ENCODE measurements at places on chromosomes 3 and 15.
A peak's percentile ranks its signal among the peaks of the same experiment; 100 is the strongest.

- DNase-seq = peak; percentile 89
Measured at GRCh38 chr15:42092398-42093318, 1.7 kb downstream of the PLA2G4D start.

DNA sequence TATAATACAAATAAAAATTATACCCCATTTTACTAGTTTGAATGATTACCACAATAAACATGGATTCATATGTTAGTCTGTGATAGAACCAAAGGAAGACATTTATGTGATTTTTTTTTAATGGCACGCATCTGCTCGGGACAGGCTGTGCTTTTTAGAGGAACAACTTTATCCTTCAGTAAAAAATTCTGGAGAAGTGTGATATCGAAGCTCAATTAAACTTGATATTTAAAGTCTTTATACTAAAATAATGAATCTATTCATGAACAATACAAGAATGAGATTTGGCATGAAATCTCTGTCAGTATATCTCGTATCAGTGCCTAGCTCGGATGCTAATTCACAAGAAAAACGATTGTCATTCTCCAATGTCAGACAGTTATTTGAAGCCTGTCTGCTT lies 230.8 kb upstream of the ZNF717 start:
- DNase-seq = no peak

DNA sequence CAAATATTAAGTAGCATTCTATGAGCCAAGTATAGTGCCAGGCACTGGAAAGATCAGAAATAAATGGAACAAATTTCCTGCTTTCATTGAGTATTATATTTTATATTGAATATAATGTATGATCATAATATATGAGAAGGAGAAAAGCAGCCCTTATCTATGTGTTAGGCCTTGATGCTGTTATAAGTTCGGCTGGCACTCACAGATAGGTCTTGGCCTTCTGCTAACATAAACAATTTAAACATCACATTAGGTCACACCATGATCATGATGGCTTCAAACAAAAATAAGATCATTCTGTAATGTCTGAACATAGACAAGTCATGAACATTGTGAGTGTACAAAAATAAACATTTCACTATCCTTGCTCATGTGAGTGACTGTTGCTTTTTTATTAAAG lies 584.0 kb upstream of the ZNF385D start:
- DNase-seq = no peak

DNA sequence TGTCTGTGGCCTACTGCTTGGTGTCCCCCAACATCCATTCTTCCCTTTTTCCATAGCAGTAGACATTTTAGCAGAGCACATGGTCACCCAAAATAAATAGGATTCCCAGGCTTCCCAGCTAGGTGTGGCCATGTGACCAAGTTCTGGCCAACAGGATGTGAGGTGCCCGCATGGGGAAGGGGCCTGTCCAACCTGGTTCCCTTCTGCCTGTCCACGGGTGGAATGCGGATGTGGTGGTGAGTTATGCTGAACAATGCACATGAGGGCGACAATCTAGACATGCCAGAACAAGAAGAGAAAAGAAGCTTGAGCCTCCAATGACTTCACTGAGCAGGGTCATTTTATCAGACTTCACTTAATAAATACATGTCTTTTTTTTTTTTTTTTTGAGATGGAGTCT lies 77.6 kb upstream of the DLG1 start:
- peak; percentile 99 for DNase-seq

DNA sequence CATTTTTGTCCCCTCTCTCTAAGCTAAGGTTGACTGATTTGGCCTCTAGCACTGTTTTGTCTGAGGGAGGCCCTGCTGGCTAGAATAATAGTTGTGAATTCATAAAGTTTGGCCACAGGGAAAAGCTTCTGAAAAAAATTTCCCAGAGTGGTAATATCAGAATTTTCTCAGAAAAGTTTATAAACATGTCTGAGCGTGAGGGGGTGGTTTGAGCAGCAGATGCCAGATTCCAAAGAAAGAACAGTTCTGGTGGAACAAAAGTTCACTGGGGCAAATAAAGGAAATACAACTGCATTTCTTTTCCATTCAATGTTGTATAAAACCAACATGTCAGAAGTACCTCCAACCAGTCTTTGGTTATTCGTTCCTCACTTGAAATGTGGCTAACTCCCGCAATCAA lies 61.2 kb downstream of the CLDN1 start:
- DNase-seq = no peak

DNA sequence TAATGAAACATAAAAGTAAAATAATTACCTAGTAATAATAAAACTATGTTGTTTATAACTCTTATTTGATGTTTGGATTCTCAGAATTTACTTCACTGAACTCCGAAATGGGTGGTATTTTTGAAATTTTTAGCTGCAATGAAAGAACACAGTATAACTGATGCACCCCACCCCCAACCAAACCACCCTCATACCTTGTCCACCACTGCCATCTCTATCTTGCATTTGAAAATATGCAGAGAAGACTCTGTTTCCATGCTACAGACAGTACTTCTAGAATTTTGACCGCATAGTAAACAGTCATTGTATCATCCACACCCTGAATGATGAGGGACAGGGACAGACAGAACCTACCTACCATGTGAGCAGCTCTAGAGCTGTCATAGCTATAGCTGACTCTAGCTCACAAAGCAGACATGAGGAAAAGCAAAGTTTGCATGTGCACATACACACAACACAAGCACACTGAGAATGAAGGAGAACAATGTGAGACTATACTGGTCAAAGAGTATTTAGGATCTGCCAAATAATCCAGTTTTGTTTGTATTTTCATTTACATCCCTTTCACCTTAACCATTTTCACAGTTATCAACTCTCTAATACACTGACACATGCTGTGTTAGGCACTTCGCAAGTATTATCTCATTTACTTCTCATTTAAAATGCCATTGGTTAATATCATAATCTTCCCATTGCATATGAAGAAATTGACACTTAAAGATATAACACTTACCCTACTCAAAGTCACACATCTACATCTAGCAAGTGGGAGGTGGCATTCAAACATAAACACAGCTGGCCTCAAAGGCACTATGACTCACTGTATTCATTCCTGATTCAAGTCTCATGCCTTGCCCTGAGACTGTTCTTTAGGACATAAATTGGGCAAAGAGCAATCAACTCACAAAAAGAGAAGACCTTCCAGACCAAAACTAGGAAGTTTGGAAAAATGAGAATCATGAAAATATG lies 1014.7 kb upstream of the CFAP20DC start:
- DNase-seq = peak; percentile 60

DNA sequence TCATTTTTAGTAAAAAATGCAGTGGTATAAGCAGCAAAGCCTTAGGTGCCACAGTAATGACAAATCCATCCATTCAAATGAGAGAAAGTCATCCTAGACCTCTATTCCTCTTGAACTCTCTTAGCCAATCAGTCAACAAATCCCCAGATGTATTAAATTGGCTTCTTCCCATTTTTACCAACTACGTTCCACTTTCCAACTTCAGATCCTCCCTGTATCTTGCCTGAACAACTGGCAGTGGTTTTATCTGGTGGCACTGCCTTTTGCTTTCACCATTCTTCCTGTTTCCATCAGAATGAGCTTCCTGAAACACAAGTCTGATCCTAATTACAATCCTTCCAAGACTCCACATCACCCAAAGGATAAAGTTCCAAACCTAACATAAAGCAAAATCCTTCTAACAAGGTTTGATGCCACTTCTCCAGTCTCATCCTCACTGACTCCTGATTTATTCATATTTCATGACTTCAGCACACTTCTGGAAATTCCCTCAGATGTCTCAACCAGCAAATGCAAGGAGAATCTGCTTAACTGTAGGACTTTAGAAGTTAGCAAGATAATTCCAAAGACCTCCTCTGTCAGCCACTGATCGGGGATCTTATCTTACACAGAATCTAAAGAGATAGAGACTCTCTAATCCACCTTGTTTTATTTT lies 69.8 kb upstream of the SLC4A7 start:
- DNase-seq = peak; percentile 20

DNA sequence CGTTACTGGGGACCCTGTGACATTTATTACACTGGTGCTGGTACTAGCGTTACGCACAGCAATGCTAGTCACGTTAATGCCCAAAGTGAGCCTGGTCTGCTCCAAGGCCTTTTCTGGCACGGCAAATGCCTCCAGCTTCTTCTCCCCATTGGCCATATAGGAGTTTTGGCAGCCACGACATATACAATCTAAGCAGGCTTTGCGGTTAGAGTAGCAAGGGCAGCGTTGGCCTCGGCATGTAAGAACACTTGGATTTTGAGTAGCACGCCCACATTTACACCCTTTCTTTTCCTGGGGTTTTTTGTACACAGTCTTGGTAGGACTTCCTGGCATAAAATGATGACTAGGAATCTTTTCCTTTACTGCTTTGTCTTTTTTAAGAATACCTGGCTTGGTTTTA lies 44.9 kb downstream of the MSL2 start:
- peak; percentile 41 for DNase-seq

- DNase-seq = no peak
Measured at GRCh38 chr3:11555881-11556633, 87.7 kb downstream of the VGLL4 start.

DNA sequence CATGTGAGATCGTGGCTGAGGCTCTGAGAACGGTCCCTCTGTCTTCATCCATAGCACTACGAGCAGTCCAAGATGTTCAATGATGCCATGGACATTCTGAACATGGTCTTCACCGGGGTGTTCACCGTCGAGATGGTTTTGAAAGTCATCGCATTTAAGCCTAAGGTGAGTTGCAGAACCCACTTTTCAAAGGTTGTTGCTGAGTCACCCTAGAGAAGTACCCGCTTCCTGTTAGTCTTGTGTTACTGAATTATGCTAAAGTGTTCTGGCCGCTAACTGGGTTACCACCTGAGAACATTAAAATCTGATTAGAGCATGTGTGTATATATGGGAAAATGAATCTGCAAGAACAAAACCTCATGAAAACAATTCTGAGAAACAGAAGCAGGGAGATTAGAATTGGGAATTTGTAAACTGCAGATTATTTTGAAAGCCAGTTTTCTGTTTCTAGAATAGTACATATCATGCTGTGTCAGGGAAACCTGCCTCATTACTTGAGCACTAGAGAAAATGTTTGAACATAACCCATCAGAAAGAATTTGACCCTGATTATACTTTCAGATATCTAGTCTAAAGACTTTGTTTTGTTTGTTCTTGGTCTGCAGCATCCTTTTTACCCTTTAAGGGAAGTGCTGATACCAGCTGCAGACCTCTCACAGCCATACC lies 92.6 kb downstream of the CHDH start:
- DNase-seq = peak; percentile 41

GRCh38 chr3:16059081-16059537 lies 115.4 kb upstream of the GALNT15 start:
- DNase-seq = no peak

- no peak for DNase-seq
Measured at GRCh38 chr15:92611995-92612745, 43.4 kb downstream of the FAM174B start.

DNA sequence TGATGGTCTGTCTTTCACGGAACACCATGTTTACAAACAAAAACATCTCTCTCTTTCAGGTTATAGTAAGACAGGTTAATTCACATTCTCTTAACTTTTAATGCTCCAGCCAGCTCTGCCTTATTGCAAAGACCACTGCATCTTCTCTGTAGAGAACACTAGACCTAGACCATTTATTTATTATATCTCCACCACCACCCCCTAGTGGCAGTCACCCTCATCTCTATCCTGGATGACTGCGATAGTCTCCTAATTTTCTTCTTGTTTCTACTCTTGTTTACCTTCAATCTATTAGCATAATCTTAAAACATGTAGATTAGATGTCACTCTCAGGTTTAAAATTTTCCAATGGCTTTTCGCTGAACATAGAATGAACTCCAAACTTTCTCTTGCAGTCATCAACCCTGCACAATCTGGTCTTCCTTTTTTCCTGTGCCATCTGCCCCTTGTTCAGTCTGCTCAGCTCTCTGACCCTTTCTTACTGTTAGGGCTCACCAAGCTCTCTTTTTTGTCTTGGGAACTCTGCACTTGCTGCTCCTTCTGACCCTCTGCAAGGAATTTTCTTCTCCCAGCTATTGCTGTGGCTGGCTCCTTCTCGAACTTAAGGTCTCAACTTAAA lies 155.6 kb downstream of the SQOR start:
- DNase-seq = peak; percentile 28

DNA sequence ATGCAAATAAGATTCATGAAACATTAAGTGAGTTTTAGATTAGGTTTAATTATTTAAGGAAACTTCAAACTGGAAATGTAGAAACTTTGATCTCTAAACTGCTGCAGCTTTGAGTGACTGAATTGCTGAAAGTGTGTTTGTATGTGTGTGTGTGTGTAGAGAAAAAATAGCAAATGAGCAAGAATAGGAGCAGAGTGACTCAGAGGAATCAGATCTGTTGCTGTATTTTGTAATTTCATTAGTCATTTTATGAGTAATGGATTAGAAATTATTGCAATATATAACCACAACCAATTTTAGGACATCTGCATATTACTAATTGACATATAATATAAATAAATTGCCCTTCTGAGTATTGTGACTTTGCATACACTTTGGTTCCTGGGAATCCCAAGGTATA lies 52.8 kb upstream of the SLC9A9 start:
- DNase-seq = peak; percentile 97

GRCh38 chr3:104523136-104523535 lies 843.6 kb upstream of the ALCAM start:
- DNase-seq = no peak
